ENCODE measurements at places on chromosomes 3 and 15.

- DNase-seq: no peak
These were observed 33.3 kb downstream of the TM4SF18 start for GRCh38 chr3:149299938-149300801.

- no peak for DNase-seq
These were observed 14.4 kb downstream of the ALDH1L1 start for GRCh38 chr3:126166009-126166408.

DNA sequence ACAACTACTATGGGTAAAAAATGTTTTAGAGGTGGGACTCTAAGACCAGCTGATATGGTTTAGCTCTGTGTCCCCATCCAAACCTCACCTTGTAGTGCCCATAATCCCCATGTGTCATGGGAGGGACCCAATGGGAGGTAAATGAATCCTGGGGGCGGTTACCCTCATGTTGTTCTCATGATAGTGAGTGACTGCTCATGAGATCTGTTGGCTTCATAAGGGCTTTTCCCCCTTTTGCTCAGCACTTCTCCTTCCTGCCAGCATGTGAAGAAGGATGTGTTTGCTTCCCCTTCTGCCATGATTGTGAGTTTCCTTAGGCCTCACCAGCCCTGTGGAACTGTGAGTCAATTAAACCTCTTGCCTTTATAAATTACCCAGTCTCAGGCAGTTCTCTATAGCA lies 45.7 kb downstream of the FAM98B start:
- no peak for DNase-seq

GRCh38 chr15:64688770-64689169 lies 86.6 kb downstream of the RBPMS2 start:
- no peak for DNase-seq

- DNase-seq: peak; percentile 1
These were observed 15.5 kb downstream of the SLC25A26 start for GRCh38 chr3:66236281-66236680.

DNA sequence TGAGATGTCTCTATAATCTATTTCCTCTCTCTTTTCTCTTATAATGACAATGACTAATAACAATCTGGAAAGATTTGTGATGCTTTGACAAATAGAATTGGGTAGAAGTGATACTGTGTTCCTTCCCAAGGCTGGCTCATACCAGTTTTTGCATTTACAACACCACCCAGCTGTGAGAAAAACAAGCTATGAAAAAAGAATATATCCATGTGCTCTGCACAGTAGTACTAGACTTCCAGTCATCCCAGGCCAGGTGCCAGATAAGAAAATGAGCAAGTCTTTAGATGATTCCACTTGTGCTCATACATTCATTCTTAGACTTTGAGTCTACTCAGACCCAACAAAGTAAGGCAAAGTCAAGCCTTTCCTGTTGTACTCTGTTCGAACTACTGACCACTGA lies 350.2 kb upstream of the POU1F1 start:
- DNase-seq: no peak

DNA sequence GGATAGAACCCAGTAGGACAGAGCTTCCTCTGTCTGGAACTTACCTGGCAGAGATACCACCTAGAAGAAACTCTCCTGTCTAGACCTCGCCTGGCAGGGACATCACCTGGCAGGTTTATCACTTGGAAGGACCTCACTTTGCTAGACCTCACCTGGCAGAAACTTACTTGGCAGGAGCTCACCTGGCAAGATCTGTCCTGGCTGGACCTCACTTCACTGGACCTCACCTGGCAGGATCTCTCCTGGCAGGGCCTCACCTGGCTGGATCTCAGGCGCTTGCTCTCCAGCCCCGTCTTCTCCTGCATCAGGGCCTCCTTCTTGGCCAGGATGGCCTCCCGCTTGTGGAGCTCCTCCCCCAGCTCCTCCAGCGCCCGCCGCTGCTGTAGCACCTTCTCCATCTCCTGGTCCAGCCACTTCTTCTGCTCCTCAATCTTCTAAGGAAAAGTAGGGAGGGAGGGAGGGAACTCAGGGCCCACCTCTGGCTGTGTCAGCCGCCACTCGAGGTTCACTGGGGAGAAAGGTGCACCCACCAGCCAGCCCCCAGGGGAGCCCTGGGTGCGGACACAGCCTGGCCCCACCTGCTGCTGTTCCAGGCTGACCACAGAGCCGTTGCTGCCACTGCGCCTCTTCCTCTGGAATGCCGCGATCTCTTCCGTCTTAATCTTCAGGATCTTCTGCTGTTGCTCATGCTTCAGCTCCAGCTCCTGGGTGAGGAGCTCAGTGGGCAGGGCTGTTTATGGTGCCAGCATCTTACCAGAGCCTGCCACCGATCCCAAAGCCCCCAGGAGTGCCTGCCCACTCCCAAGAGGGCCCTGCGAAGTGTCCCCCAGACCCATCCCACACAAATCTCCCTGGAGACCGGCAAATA lies 22.5 kb downstream of the KIF7 start:
- no peak for DNase-seq

- DNase-seq: no peak
These were observed 620 bp upstream of the PYGO1 start for GRCh38 chr15:55588815-55589115.

DNA sequence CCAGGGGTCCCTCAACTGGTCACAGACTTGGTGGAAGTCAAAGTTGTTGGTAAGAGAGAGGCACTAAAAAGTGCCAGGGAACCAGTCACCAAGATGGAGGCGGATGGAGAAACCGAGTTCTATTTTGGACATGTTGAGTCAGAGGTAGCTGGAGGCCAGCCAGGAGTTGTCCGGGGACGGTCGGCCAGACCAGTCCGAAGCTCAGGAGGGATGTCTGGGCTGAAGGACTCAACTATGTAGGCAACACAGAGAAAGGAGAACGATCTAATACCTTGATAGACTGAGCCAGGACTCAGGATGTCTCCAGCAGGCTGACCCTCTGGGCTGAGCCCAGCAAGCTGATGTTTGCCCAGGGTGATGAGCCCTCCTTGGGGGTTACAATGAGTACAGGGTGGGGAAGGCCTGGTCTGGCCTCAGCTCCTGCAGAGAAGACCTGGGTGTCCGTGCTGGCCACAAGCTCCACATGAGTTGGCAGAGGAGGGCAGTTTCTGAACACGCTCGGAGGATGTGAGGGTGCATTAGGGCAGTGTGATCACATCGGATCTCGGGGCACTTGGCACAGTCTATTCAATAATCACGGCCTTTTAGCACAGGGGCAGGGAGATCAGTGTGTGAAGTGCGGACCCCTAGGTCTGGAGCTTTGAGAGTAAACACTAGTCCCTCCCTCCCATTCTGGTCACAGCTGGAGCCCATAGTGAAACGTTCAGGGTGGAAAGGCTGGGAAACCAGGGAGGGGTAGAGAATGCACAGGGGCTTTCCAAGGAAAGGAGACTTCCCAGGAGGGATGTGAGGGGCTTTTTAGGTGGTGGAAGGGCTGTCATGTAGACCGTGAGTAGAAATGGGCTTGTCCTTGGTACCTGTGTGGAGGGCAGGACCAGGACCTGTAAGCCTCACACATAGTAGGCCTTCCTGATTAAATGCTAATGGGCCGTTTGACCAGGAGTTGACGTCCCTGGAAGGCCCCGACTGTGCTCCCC lies 111.9 kb downstream of the ETFA start:
- no peak for DNase-seq

GRCh38 chr3:10974746-10975375 lies 17.7 kb upstream of the SLC6A1 start:
- no peak for DNase-seq

- no peak for DNase-seq
These were observed 24.7 kb downstream of the EOGT start for GRCh38 chr3:68988740-68989139.

- peak; percentile 29 for DNase-seq
These were observed 317.1 kb downstream of the EPHA6 start for GRCh38 chr3:97131476-97131875.

GRCh38 chr3:177279118-177279815 lies 82.0 kb upstream of the TBL1XR1 start:
- no peak for DNase-seq

- DNase-seq: no peak
These were observed 124.3 kb downstream of the TIGIT start for GRCh38 chr3:114418107-114418506.

GRCh38 chr3:183178833-183179549 lies 16.5 kb upstream of the LAMP3 start:
- peak; percentile 68 for DNase-seq

- DNase-seq: no peak
These were observed 260.0 kb downstream of the ABHD5 start for GRCh38 chr3:43950775-43951174.

DNA sequence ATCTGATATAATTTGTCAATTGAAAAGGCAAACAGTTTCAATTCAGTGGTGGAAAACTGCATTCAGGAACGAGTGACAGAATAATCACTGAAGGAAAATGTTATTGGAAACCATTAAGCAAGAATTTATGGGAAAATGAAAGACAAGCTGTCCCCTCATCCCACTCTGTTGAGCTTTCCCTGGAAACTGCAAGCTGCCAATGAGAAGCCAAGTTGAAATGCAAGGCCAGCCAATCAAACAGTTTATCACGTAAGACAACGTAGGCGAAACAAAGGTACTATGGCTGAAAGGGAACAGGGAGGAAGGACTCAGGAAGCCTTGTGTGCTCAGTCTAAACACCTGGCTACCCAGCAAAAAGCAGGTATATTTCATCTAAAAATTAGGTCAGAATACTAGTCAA lies 187.9 kb upstream of the ATP10A start:
- DNase-seq: peak; percentile 6

DNA sequence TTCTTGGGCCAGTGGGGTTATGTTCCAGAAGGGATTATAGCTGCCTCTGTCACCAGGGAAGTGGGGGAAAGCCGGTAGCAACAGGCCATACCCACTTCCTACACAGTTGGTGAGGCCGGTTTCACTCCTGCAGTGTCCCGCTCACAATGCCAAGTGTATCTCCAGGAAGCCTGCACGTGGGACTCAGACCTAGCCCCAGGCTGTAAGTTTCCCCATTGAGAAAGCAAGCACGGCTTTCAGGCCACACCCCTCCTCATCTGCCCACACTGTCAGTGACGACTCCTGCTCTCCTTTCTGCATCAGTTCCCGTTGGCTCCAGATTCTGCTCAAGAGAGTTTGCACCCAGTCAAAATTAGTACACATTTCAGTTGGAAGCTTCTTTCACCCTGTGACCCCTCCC lies 51.6 kb upstream of the CPOX start:
- no peak for DNase-seq

DNA sequence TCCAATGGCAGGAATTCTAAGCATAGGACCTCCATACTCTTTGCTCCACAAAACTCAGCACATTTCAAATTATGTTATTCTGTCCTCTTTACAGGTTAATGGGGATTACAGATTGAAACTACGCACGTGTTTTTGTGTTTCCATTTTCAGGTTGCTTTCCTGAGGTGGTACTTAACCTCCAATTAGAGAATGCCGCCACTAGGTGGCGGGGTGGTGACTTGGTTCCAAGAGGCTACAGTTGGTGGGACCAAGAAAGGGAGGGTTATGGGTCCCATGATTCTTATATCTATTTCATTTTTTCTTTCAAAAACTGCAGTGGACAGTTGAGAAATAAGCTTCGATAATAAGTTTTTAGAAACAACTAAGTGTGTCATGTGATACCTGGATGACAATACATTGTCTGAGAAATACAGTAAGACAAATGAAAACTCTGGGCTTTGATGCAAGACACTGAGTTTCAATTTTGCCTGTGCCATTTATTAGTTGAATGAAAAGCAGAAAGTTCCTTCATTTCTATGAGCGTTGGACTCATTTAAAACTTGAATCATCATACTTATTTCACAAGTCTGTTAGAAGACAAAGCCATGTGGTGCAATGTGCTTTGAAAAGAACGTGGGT lies 539.0 kb downstream of the FGF12 start:
- peak; percentile 94 for DNase-seq

- peak; percentile 96 for DNase-seq
These were observed 12.9 kb downstream of the CD276 start for GRCh38 chr15:73697033-73697467.

- DNase-seq: no peak
These were observed 5.5 kb upstream of the SNX22 start for GRCh38 chr15:64146041-64146440.

DNA sequence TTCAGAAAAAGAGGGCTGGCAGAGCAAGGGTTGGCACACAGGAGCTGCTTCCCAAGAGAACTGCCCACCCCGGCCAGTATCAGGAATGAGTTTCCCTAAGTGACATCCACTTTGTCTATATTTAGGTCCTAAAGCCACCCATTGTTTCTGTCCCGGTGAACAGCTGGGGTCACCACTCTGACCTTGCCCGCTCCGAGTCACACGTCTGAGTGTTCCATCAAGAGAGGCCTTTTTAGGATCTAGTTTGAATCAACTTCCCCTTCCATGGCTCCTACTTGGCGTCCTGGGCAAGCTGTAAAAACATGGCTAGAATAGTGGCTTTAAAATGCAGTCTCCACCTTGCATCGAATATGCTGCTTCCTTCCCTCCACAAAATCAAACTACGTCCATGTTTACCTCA lies 109.6 kb upstream of the ARHGEF3 start:
- no peak for DNase-seq

- no peak for DNase-seq
These were observed 11.1 kb downstream of the SIAH2 start for GRCh38 chr3:150751781-150752263.

- no peak for DNase-seq
These were observed 185.5 kb upstream of the KCNMB2 start for GRCh38 chr3:178350763-178351162.

DNA sequence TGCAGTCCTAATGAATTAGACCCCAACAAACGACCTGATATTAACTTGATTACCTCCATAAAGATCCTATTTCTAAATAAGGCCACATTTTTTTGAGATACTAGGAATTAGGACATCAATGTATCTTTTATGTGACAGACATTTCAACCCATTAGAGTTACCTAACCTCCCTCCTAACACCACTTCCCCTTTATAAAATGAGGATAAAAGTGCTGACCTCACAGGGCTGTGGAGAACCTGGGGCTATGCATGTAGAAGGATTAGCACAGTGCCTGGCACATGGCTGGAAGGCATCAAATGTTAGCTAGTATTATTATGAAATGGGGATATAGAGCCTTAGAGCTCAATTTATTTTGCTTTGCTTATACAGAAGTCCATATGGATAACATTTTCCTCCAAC lies 53.5 kb upstream of the LRRN1 start:
- DNase-seq: no peak

- DNase-seq: no peak
These were observed 24.2 kb upstream of the LXN start for GRCh38 chr3:158696618-158697017.

GRCh38 chr3:32457971-32458471 lies 44.6 kb downstream of the CMTM6 start:
- no peak for DNase-seq

DNA sequence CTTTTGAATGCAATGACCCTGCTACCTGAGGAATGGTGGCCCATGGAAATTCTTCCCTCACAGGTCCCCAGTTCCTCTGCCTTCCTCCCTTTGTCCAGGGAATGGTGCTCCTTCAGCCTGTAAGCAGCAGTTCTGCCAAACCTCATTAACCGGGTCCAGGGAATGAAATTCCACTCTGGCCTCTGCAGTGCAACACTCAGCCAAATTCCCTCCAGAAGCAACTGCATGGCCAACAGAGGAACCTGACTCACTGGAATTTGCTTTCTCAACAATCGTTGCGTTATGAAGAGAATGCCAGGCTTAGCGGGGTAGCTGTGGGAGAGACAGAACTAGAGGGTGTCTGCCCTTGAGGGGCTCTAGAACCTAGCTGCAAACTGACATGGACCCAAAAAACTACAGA lies 449.4 kb upstream of the PROK2 start:
- DNase-seq: no peak

All from NCI-H82 (cell line).